ENCODE measurements at places on chromosomes 13 and 19.

- DNase-seq = peak; percentile 69
Observed at GRCh38 chr19:1133471-1133929, 29.7 kb downstream of the GPX4 start.

GRCh38 chr19:33467851-33468250 is 53.7 kb downstream of the PEPD start:
- no peak for DNase-seq

GRCh38 chr19:39130337-39131254 is 5.0 kb downstream of the PAK4 start:
- no peak for DNase-seq

GRCh38 chr13:95880331-95880730 is 172.9 kb downstream of the UGGT2 start:
- DNase-seq = no peak

- DNase-seq = no peak
Observed at GRCh38 chr19:49806620-49806959, 6.5 kb downstream of the FUZ start.

DNA sequence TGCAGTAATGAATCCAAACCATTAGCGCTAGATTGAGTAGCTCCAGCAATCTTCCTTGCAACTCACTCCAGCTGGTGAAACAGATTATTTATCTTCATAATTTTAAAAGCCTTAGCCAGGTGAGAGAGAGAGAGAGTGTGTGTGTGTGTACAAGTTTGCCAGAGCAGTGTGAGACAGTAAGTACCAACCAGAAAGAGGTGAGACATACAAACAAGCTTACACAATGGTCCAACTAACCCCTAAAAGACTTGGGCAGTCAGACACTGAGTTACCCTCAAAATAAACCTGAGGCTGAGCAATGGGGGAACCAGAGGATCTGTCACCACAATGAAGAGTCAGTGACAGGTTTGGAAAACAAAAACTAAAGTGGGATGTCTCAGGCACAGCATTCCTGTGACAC is 8.1 kb upstream of the THSD1 start:
- no peak for DNase-seq

GRCh38 chr19:42606660-42607351 is 12.1 kb upstream of the CEACAM8 start:
- peak; percentile 70 for DNase-seq

DNA sequence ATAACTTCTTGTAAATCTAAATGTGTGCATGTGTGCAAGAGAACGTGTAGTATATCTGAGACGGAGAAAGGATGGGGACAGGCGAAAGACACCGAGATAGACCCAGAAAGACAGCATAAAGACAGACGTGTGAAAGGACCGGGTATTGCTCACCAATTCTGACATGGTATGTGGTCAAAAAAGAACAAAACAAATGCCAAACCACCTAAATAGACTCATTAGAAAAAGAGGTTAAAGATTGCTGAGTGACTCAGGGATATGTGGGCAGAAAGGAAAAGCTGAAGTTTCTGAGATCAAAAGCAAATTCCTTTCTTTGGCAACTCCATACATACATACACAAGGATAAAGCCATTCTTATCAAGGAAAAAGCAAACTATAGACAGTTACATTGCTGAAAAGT is 179.7 kb upstream of the TSC22D1 start:
- no peak for DNase-seq

DNA sequence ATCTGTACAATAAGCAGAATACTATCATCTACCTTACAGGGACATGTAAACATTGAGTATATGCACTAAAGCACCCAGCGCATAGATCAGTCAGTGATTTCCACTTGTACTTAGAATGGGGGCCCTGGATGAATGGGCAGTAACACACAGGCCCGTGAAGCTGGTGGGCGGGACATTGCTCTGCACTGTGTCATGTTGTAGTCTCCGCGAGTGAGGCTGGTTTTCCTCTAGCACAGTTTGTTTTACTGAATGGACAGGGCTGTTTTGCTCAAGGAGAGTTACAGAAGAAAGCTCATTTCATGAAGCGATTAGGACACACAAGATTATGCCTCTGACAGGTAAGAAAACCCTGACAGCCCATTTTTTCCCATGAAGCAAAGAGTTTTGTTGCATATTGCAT is 86.4 kb upstream of the SOX21 start:
- DNase-seq = no peak

GRCh38 chr19:374183-374885 is 29.7 kb upstream of the MIER2 start:
- no peak for DNase-seq

- no peak for DNase-seq
Observed at GRCh38 chr13:99087954-99088491, 110.2 kb upstream of the DOCK9 start.

GRCh38 chr13:19993024-19993423 is 34.5 kb downstream of the ZMYM2 start:
- DNase-seq = no peak

DNA sequence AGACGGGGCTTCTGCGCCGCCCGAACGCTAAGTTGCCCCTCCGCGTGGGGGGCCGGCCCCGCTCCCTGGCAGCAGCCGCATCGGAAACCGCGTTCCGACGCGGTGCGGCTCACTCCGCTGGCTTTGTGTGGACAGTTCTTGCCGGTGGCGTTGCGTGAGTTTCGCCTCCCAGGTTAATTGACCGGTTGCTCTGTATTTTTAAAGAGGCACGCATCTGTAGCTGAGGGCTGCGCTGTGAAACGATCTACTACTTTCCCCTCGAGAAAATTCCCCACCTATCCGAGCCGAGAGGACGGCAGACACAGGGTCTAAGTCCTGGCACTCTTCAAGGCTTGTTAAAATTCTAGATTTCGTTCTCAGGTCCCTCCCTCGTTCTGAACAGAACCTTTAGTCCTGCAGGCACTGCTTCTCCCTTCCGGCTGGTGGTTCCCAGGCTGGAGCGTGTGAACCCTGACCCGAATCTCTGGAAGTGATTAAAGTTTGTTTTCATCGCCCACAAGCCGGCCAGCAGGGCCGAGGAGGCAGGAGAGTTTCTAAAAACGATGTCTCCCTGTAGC is 933 bp downstream of the ARHGEF7 start:
- DNase-seq = peak; percentile 75

DNA sequence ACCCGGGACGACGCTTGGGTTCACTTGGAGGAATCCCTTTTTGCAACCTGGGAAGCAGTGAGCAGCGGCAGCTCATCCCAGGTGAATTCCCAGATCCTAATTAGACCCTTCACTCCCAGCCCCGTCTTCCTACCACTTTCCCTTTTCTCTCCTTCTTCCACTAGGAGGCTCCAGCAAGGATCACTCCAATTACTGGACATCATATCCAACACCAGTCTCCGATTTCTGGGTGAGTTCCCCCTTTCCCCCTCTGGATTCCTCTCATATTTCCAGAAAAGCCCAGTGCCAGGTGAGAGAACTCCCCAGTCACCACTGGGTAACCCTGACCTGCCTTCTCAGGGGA is 17.1 kb upstream of the ZSCAN4 start:
- DNase-seq = no peak

- DNase-seq = no peak
Observed at GRCh38 chr19:27774337-27774736, 1438.6 kb downstream of the UQCRFS1 start.

GRCh38 chr13:113663934-113664333 is 3.1 kb upstream of the GRK1 start:
- DNase-seq = no peak

DNA sequence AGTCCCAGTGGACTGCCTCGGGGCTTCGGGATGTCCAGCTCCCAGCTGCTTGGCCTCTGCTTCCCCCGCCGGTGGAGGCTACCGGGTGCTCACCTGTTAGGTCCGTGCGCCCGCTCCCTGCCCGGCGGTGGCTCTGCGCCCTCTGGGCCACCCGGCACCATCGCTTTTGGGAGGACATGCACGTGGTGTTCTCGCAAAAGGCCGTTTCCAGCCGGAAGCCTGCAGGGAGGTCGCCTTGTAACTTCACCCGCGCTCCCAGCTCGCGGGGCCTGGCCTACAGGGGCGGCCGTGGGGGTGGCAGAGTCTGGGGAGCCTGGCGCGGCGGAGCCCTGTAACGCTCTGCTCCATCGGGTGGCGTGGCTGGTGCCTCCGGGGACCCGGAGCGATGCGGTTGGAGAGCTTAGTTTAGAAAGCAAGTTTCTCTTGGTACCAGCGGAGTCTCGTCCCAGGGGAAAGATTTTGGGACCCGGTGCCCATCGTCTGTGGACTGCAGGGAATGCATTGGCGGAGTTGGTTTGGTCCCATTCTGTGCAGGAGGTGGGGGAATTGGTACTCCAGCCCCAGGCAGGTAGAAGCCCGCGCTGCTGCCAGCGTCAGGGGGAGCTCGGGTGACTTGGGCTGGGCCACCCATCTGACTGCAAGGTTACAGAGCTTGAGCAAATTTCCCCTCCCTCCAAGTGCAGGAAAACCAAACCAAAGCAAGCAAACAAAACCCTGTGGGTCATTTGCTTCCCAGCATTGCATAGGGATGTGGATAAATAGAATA is 673 bp downstream of the SPATA13 start:
- DNase-seq = peak; percentile 70

DNA sequence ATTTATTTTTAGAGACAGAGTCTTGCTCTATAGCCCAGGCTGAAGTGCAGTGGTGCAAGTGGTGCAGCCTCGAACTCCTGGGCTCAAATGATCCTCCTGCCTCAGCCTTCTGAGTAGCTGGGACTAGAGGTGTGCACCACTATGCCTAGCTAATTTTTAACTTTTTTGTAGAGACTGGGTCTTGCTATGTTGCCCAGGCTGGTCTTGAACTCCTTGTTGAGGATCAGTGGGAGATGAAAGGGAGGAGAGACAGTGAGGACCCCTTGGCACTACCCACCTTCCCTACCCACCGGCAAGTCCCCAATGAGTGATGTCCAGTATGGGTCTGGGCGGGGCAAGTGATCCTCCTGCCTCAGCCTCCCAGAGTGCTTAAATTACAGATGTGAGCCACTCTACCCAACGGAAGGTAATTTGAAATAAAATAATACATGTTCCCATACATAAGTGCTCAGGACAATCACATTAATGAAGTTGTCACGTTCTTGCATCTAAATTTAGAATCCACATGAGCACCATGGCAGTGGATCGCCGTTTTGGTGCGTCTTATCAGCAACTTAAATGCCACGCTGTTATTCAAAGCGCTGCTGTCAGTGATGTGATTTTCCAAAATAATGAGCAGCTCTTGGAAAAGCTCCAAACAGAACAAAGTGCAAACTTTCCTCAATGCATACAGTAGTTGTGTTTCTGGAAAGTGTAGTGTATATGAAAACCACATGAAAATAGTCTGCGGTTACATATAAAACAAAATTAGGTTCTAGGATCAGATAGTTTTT is 5.9 kb upstream of the ARL11 start:
- peak; percentile 38 for DNase-seq

- DNase-seq = no peak
Observed at GRCh38 chr13:102235689-102236088, 166.2 kb downstream of the FGF14 start.

GRCh38 chr13:28117689-28118377 is 17.5 kb upstream of the FLT3 start:
- DNase-seq = peak; percentile 90

DNA sequence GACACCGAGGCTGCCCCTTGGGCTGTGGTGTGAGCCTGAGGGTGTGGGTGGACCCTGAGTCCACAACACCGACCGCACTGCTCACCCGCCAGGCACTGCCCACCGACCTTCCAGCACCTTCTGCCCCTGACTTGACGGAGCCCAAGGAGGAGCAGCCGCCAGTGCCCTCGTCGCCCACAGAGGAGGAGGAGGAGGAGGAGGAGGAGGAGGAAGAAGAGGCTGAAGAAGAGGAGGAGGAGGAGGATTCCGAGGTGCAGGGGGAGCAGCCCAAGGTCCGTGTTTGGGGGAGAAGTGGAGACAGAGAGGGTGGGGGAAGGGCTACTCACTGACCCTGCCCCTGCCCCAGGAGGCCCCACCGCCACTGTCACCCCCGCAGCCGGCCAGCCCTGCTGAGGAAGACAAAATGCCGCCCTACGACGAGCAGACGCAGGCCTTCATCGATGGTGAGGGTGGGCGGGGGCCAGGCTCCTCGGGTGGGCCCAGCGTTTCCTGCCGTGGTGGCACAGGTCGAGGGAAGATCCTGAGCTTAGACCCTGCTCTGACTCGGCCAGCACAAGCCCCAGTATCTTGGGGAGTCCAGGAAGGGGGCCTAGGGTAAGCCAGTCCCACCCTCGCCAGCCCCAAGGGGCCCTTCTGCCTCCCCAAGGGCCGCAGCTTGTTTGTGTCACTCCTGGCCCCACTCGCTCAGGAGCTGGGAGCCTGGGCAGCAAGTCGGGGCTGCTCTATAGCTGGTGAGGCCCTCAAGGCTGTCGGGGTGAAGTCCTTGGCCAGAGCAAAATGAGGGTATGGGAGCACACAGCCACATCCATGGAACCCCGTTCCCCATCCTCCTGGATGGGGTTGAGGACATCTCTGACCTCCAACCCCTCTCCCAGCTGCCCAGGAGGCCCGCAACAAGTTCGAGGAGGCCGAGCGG is 12.2 kb downstream of the PRKCSH start:
- no peak for DNase-seq

- DNase-seq = no peak
Observed at GRCh38 chr13:50106559-50106958, 91.3 kb downstream of the KCNRG start.
